ENCODE measurements at places on chromosomes 16 and 17.

GRCh38 chr16:89593841-89594240 is 18.3 kb downstream of the CPNE7 start:
- no peak for DNase-seq

GRCh38 chr17:71247441-71248015 is 873.3 kb upstream of the SOX9 start:
- DNase-seq = no peak

- DNase-seq = no peak
Observed at GRCh38 chr17:48439875-48440505, 10.0 kb upstream of the SKAP1 start.

- no peak for DNase-seq
Observed at GRCh38 chr16:84349862-84350684, 18.3 kb upstream of the ATP2C2 start.

- DNase-seq = peak; percentile 23
Observed at GRCh38 chr16:81071805-81072204, 5.2 kb downstream of the C16orf46 start.

- no peak for DNase-seq
Observed at GRCh38 chr17:76547183-76547641, 7.4 kb downstream of the PRCD start.

DNA sequence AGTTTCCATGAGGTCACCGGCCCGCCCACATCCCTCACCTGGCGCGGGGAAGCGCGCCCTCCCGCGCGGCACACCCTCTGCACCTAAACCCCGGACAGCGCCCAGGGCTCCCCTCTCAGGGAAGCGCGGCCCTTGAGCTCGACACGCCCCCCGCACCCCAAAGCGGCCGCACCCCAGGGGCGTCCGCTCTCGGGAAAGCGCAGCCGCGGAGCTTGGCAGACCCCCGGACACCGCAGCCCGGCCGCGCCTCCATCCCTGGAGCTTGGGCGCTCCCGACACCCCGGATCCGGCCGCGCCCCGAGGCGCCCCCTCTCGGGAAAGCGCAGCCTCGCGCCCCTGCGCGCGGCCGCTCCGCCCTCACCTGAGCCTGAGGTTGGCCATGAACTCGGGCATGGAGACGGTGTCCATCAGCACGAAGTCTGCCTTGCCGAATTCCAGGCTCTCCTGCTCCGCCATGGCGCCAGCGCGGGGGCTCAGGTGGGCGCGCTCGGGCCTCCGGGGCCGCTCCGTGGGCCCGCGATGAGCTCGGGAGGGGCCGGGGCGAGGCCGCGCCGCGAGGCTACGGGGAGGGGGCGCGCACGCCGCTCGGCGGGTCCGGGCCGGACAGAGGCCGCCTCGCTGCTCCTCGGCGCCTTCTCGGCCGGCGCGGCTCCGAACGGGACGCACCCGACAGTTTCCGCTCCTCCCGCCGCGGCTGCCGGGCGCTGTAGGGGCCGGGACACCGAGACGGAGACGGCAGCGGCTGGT is at the start of gene MYO1D:
MYO1D (minus strand) TSS at position 708 of the 747 bp plus-strand sequence; CDS start at position 456, 252 bp downstream.
- no peak for DNase-seq

DNA sequence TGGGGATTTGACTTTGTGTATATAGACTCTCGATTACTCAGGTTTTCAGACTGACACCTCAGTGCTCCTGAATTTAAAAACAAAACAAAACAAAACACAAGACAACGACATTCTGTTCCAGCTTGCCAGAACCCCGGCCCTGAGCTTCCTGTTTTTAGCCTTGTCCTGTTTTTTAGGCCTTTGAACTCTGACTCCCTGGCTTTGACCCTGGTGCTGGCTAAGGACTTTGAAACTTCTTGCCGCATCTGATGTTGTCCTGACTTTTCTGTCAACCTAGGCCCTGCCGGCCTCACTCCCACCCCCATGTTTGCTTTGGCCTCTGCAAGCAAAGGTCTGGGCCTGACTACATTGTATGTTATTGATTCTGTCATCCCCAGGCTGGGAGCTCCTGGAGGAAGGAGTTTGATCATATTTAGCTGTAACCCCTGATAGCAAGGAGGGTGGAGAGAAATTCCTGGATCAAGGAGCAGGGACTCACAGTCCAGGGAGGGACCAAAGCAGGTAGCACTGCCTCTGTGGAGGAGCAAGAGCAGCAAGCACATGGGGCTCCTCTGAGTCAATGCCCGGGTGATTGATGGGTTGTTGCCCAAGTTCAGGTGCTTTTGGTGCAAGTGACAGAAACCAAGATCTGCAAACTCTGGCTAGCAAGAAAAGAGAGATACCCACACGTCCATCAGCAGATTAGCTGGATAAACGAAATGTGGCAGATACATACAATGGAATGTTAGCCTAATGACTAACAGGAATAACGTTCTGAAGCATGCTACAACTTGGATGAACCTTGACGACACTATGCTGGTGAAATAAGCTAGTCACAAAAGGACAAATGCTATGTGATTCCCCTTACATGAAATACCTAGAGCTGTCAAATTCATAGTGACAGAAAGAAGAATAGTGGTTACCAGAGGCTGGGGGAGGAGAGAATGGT is 7.7 kb downstream of the CCL16 start:
- DNase-seq = no peak

DNA sequence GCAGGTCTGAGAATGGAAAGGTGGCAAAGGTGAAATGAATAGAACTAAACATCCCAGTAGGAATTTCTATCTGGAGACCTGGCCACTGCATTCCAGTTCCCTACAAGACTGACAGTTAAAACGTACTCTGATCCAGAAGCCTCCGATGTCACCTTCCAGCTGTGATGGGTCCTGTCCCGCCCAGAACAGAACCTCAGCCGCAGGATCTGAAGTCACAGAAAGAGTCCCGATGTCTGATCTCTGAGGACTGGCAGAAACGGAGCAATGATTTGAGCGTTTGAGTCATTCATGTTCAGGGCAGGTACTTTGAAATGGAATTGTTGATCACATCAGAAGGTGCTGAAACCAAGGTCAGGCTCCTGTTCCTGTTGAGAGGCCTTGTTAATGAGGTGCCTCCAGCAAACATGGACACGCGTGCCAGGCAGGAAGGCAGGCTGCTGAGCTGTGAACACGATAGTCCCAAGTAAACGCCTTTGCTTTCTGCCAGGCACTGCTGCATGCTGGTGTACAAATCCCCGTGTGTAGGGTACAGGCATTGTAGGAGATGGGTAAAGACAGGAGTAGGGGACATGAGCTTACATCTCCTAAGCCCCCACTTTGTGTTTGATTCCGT is 61.4 kb downstream of the VAT1L start:
- no peak for DNase-seq

DNA sequence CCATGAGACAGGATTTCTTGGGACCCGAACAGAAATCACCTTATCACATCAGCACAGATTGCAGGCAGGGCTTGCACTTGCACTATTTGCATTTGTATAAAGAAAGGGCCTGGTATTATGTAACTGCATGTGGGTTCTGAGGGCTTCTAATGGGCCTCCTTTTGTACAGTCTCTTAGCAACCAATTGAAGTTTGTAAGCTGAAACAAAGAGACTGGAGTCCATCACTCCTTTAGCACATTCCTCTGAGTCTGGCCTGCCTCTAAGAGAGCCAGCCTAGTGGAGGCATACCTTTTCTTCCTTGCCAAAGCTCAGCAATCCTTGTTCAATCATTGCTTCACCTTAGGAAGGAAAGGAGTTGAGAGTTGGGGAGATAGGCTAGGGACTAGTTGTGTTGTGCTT is 387.1 kb downstream of the XYLT1 start:
- no peak for DNase-seq

DNA sequence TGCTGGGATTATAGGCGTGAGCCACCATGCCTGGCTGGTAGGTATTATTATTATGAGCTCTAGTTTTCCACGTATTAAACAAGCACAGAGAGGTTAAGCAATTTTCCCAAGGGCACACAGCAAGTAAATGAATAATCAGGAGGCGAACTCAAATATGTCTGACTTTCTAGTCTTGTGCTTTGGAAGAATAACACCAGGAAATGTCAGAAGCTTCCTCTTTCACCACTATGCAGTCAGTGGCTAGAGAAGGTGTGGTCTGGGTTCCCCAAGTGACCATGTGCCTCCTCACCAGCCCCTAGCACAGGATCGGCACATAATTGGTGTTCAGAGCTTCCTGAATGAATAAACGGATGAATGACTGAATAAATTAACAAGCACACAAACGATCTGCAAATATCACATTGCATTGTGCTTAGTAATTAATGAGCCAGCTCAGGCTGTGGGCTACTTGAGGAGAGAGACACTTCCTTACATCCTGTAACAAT is 21.6 kb upstream of the SCNN1B start:
- peak; percentile 53 for DNase-seq

GRCh38 chr17:15260376-15261257 is 4.5 kb downstream of the PMP22 start:
- DNase-seq = no peak

DNA sequence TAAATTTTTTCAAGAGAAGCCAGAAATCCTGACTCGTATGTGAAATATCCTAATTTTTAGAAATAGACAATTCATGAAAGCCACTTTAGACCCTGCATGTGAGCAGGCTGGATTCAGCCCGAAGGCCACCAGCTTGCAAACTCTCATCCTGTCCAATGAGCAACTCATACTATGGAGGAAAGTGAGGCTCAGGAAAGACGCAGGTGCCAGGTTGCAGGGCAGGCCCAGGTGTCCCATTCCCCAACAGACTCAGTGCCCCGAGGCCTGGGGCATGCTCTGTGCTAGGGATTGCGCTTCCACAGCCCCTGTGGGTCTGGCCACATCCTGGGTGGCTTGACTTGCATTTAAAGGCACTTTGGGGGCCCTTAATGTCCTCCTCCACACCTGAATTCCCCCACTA is 16.7 kb upstream of the RASD1 start:
- no peak for DNase-seq

DNA sequence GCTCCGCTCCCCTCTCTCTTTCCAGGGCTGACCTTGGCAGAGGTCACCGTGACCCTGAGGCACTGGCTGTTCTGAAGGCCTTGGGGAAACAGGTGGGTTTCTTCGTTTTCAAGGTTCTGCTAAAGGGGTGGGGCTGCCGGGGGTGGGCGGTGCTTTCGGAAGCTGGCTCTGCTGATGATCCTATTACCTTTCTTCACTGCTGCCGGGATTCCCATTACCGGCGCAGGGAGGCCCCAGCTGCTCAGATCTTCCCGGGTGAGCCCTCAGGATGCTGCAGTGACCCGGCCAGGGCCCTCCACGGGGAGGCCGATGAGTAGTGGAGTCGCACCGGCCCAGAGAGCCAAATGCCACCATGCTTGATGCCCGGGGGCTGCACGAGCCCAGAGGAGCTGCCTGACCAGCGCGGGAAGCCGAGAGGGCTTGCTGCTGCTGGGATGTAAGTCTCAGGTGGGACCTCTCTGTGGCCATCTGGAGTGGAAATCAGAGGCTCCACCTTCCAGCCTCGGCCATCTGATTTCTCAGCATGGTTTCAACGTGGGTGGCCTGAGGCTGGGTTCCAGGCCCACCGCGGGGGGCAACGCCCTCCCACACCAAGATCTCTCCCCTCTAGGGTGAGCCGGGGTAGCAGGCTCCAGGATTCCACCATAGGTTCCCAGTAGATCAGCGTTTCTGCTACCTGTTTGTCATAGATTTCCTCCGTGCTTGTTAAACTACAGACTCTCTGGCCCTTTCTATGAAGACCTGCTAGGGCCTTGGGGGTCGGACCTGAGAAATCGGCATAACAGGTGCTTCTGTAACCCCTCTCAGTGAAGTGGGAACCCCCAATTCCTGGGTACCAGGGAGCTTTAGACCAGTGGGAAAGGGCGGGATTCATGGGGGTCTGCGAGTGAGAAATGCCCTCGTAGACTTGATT is 21.6 kb upstream of the ADCY7 start:
- no peak for DNase-seq

DNA sequence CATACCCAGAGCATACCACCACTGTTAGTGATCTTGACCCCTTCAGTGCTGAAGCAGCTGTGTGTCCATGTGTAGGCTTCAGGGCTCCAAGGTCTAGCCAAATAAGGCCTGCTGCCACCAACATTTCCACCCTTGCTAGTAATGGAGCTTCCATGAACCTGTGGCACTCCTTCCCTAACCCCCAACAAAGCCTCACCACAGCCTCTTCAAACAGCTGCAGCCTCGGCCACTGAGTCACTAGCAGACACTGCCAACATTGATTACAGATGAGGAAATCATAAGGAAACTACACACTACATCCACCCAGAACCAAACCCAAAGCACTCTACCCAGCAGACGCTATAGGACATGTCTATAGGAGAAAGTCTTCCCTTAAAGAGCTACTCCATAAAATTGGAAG is 610.7 kb downstream of the KCNJ2 start:
- no peak for DNase-seq

DNA sequence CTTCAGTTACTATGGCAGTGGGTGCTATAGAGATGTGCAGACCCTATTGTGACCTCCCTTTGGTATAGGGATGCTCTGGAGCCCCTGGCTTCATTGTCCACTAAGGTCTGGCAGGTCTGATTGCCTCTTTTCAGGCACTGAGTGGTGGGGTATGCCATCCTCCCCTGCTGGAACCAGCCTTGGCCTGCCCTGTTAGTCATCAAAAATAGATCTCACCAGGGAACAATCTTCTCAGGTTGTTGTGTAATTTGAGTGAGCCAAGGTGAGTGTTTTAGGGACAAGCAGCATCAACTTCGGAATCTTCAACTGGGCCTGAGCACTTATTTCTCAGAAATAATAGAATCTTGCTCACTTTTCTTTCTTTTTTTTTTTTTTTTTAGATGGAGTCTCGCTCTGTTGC is 19.6 kb downstream of the HMOX2 start:
- DNase-seq = no peak

- DNase-seq = no peak
Observed at GRCh38 chr16:49554681-49555080, 181.1 kb downstream of the C16orf78 start.

- DNase-seq = no peak
Observed at GRCh38 chr17:12618557-12618956, 47.1 kb upstream of the MYOCD start.

GRCh38 chr17:29619251-29619650 is 3.5 kb downstream of the CORO6 start:
- DNase-seq = no peak

- no peak for DNase-seq
Observed at GRCh38 chr16:68115851-68116250, 30.7 kb downstream of the NFATC3 start.

- no peak for DNase-seq
Observed at GRCh38 chr17:50169121-50169764, 3.4 kb downstream of the SGCA start.

GRCh38 chr16:75048530-75048929 is 49.7 kb downstream of the ZNRF1 start:
- DNase-seq = no peak

DNA sequence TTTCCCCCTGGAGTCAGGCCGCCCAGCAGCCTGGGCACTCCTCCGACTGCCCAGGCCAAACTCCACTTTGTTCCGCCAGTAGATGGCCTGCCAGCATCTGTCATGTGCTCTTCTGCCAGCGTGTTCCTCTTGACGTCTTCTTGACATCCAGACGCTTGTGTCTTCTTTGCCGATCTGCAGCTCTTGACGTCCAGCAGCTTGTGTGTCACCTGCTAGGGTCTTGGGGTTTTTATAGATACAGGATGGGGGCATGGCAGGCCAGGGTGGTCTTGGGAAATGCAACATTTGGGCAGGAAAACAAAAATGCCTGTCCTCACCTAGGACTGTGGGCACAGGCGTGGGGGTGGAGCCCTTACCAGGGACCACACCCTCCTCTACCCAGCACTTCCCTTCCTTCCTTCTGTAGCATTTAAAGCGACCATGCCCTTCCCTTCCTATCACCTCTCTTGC is 88.7 kb downstream of the BMERB1 start:
- DNase-seq = no peak
